ENCODE measurements at places on chromosomes 6 and 20.
A peak's percentile ranks its signal among the peaks of the same experiment; 100 is the strongest.

DNA sequence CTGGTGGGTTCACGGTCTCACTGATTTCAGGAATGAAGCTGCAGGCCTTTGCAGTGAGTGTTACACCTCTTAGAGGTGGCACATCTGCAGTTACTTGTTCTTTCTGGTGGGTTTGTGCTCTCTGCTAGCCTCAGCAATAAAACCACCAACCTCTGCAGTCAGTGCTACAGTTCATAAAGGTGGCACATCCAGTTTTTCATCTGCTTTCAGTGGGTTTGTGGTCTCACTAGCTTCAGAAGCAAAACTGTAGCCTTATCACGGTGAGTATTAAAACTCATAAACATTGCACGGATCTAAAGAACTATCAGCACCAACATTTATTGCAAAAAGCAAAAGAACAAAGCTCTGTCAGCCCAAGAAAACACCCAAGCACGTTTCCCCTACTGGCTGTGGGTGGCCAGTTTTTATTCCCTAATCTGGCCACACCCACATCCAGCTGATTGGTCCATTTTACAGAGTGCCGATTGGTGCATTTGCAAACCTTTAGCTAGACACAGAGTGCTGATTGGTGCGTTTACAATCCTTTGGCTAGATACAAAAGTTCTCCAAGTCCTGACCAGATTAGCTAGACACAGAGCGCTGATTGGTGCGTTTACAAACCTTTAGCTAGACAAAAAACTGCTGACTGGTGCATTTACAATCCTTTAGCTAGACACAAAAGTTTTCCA lies 3.4 kb upstream of the TMEM14C start:
- DNase-seq = no peak

DNA sequence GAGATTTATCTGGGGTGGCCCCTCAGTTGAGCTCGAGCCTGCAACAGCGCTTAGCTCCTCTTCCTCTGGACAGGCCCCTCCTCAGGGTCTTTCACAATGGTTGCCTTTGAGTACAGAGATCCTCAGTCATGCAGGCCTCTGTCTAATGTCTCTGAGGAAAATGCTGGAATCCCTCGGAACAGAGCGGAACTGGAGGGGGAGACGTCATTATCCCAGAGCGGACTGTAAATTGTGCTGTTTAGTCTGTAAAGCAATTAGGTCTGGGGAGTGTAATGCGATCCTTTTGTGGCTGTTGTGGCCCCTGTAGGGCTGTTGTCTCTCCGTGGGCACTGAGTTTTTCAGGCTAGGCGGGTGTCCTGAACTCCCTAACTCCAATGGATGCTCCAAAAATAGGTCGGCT lies 15.0 kb upstream of the DAAM2 start:
- no peak for DNase-seq

GRCh38 chr6:170471491-170471890 lies 81.6 kb downstream of the PSMB1 start:
- DNase-seq = peak; percentile 55

DNA sequence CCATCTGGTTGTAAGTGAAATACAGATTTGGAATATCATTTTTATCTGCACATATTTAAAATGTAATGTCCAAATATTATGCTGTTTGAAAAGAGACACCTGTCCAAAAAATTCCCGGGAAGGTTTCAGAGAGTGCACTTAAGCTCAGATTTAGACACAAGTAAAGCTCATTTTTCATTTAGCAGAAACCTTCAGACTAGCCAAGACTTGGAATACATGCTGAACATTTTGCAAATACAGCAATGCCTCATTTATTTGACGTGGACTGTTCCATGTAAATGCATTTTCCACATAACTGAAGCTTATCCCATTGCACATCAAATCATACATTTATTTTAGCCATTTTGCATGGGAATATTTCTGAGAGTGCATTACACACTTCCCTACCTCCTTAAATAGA lies 280.7 kb downstream of the ZNF217 start:
- peak; percentile 82 for DNase-seq

- DNase-seq = peak; percentile 54
Observed at GRCh38 chr6:155228546-155229166, 35.2 kb upstream of the CLDN20 start.

DNA sequence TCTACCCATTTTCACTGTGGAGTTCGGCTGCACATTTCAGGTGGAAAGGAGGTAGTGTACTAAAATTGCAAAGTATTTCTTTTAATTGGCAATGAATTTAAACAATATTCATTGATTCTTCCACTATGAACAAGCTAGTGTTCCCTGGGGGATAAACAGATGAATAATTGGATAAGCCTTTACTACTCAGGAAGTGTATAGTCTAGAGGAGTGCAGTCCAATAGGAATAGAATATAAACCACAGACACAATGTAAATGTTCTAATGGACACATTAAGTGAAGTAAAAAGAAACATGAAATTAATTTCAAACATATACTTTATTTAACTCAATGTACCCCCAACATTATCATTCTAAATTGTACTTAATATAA lies 28.7 kb downstream of the SGK1 start:
- no peak for DNase-seq

DNA sequence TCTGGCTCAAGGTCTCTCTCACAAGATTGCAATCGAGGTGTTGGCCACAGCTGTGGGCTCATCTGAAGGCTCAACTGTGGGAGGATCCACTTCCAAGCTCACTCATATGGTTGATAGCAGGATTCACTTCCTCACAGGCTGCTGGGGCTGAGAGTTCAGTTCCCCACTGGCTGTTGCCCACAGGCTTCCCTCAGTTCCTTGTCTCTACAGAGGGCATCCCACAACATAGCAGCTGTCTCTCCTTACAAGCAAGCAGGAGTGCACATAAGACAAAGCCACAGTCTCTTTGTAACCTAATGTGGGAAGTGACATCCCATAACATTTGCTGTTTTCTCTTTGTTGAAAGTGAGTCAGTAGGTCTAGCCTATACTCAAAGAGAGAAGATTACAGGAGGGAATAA lies 14.0 kb downstream of the SPATS1 start:
- DNase-seq = no peak

DNA sequence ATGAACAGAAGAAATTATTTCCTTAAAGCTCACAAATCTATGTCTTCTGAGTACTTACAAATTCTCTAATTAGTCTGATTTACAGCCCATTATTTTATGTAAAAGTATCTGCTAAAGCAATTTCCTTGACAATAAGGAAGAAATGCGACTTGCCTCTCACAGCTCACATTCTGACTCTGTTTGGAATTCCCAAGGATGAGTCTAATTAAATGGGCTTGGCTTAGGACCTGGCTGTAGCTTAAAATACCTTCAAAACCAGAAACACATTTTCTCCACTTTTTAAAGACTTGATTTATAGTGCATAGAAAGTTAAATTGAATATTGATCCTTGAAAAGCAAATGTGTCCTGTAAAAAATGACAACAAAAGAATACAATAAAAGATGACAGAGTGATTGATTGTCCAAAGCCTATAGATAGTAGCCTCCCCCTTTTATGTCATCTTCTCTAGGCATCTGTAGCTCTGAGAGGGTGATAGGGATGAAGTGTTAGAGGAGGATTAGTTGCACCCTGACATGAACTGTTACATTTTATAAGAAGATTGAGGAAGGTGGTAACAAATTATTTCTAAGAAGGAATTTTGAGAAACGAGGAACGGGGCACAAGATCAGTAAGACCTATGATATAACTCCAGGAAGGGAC lies 118.9 kb downstream of the MACROD2 start:
- no peak for DNase-seq

DNA sequence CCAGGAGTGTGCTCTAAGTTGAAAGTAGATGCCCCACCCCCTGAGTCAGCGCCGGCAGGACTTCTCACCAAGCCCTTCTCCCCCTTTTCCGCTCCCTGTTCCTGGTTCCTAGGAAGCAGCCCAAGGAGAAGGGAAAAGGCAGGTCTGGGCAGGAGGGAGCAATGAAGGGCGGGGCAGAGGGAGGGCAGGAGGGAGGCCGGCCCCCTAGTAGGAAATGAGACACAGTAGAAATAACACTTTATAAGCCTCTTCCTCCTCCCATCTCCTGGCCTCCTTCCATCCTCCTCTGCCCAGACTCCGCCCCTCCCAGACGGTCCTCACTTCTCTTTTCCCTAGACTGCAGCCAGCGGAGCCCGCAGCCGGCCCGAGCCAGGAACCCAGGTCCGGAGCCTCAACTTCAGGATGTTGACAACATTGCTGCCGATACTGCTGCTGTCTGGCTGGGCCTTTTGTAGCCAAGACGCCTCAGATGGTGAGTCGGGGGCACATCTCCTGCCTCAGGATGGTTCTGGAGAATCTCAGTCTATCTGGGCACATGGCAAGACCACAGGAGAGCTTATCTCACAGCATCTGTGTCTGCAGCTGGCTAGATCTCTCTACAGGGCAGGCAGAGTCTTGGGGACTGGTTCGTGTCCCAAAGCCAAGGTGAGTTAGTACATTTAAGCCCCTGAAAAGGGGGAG lies at the start of gene PROCR:
Gene PROCR (plus strand): TSS at position 320 of the 681 bp plus-strand sequence. CDS start 83 bp downstream, at position 403.
- DNase-seq = peak; percentile 98

GRCh38 chr6:135195522-135195921 lies 14.4 kb downstream of the MYB start:
- DNase-seq = no peak

DNA sequence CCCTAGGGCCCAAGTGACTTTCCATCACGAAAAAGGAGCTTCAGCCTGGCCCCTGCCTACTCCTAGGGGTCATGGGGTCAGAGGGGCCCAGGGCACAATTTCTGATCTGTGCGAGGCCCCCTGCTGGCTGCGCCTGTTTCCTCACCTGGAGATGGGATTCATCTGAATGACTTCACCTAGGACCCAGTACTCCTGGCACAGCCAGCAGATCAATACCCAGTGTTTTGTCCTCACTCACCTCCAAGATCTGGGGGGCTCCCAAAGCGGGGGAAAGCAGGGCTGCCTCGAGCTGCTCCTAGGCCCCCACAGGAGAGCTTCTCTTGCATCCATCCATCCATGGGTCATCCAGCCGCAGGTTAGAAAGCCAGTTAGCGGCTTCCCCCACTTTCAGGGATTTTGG lies 33.8 kb downstream of the CD40 start:
- DNase-seq = no peak

GRCh38 chr20:638579-638978 lies 14.4 kb downstream of the SRXN1 start:
- DNase-seq = no peak

- DNase-seq = peak; percentile 39
Observed at GRCh38 chr20:8213831-8214587, 81.9 kb downstream of the PLCB1 start.

DNA sequence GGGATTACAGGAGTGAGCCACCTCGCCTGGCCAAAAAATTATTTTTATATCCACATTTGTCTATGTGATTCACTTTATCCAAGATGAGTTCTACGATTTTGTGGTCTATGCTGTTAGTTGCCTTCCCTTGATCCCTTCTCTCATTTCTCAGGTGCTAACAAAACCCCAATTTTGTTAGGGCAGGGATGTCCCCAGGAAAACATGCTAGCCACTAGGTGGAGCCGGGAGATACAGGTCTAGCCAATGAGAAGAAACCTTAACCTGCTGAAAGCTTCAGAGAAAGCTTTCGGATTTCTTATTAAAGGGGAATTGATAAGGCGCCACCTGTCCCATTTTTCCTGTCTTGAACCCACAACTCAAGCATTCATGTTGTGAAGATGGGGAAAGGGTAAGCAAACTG lies 167.4 kb upstream of the OLIG3 start:
- peak; percentile 12 for DNase-seq

All from muscle of leg (tissue), 16 donors.